ENCODE measurements at places on chromosomes 6 and 20.

- DNase-seq, result no peak
These were observed 51.3 kb downstream of the CD109 start for GRCh38 chr6:73747289-73747688.

DNA sequence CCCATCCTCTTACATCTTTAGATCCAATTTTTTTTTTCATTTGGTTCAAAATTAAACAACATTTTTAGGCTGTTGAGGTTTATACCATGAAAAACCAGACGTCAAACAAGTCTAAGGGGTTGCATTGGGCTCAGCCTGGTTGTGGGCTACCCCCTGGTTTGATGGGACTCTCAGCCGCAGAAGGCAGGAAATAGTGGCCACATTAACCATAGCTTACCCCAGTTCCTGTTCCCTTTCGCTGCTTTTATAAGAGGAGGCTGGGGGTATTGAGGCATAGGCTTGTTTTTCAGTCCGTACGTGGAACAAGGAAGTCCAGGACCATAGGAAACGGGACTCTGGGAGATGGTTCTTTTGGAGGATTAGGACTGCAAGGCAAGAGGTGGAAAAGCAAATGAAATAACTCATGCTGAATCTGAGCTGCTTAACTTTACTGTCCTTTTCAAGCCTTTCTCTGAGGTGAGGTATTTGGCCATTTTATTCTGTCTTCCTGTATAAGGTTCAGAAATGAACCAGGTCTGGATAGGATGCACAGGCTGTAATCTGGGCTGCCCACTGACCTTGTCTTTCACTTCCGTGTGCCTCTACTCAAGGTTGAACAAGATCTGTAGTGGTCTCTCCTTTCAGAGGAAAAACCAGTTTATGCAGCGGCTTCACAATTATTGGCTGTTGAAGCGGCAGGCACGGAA, 7.7 kb downstream of the BRPF3 start:
- DNase-seq, result no peak

- DNase-seq, result no peak
These were observed 254.9 kb downstream of the PRL start for GRCh38 chr6:22041797-22042480.

DNA sequence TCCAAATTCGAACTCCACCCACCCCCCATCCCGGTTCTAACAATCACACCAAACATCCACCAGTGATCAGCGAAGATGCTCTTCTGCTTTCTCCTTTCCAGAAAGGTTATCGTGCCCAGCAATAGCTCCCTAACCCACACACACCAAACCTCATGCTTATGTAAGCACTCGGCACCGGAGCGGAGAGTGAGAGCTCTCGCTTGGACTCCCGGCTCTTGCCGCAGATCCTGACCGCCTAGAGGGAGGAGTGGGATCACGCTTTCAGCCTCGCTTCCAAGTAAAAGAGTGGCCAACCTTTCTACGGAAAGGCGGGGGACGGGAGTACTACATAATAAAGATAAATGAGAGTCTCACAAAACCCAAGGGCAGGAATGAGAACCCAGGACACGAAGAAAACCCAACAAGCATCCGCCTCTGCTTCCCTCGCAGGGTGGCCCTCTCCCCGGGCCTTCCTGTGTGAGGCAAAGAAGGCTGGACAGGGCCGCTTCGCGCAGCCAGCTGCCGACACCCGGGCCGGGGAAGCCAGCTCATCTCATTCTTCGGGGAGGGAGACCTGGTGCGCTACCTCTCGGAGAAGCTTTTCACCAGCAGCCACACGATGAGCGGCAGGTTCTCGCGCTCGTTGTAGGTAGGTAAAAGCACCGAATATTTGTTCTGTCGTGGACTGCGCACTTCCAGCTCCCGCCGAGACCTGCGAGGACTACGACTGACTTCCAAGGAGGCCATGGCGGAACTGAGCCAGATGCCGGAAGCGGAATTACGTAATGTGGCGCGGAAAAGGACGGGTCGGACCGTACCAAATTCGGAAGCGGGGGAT, at the start of gene DPM1:
TSS of gene DPM1 (minus strand) at position 735 of the 817 bp plus-strand sequence. CDS start at position 726, 9 bp downstream.
- peak; percentile 86 for DNase-seq

GRCh38 chr6:3390698-3391097, 66.2 kb downstream of the SLC22A23 start:
- no peak for DNase-seq

- peak; percentile 82 for DNase-seq
These were observed 154.8 kb downstream of the BCAS1 start for GRCh38 chr20:53915446-53916172.

DNA sequence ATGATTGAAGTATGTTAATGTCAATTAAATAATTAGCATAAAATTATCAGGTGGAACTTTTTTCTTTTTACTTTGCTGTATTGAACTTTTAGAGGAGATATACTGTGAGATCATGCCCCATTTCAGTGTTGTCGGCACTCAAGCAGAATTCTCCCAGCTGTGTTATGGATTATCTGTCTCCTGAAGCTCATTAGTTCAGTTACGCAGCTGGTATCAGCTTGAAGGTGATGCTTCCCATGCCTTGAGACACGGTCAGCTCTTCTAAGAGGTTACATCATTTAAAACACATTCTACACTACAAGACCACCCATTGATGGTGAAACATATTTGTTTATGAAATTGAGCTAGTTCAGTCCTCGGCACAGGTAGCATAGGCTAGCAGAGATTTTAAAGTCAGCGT, 68.9 kb upstream of the PHACTR2 start:
- no peak for DNase-seq

- DNase-seq, result no peak
These were observed 374.9 kb upstream of the IRAK1BP1 start for GRCh38 chr6:78492351-78493017.

DNA sequence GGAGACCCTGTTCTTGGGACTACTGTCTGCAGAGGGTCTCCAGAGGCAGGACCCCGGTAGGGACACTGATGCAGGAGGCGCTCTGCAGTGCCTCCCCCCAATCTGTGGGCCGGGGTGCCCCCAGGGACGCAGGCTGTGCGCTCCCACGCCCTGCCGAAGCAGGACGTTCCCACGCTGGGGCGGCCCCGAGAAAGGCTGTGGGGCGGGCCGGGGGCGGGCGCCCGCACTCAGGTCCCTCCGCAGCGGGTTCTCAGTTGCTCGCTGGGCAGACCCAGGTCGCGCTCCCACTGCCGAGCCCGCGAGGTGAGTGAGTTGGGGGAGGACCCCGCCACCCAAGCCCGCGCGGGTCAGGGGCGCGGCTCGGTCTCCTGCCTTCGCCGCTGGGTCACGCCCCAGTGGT, at the start of gene COX4I2:
TSS of gene COX4I2 (plus strand) at position 253 of the 400 bp plus-strand sequence. CDS start 1,106 bp downstream, outside the sequence.
- no peak for DNase-seq

- DNase-seq, result no peak
These were observed 37.3 kb upstream of the BPIFA2 start for GRCh38 chr20:33130568-33131061.

DNA sequence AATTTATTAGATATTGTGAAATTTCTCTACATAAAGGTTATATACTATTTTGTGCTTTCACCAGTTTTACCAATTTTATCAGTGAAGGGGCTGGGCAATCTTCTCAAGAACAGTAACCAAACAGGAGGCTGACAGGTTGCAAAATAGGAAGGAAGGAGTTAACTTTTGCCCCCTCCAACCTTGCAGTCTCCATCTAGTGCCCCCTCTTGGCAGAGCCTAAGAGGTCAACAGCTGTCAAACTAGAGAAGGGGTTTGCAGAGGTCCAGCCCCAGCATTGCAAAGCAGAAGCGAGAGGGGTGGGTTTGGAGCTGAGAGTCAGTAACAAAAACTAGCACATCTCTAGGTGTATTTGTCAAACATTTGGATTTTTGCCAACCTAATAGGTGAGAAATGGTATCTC, 391.0 kb downstream of the CDC5L start:
- no peak for DNase-seq

GRCh38 chr6:142683714-142684141, 261.2 kb downstream of the HIVEP2 start:
- DNase-seq, result no peak

- DNase-seq, result no peak
These were observed 108.5 kb downstream of the MANEA start for GRCh38 chr6:95685822-95686221.

DNA sequence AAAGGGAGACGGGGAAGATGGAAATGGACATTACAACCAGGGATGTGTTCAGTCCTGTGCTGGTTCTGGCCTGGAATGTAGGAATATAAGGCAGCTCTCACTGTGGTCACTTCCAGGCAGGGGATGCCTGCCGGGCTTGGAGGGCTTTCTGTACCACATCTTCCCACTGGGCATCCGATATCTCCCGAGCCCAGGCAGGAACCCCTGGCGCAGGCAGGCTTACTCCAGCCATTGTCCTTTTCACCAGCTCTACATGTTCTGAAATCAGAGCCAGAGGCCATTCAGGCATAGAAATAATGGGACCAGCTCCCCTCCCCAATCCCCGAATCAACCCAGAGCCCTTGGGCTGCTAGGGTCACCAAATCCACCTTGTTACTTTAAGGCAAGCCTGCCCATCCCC, 1.4 kb downstream of the MEA1 start:
- DNase-seq, result no peak
